ENCODE measurements at places on chromosomes 5 and 9.

DNA sequence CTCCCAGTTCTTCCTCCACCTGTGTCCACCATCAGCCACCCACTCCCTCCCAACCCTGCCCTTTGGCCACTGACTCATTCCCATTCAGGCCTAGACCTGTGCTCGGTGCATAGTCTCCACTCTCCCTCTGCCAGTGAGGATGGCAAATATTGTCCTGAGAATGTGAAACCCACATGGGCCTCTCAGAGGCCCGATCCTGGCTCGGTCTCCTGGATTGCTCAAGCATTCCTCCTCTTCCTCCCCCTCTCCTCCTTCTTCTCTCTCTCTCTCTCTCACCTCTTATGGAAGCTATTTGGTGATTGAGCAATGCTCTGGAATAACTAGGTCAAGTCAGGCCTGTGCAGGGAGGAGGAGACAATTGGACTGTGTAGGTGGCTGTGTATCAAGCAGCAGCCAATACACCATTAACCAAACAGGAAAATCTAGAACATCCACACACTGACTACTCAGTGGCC is 99.9 kb downstream of the KLF4 start:
- DNase-seq: no peak

- DNase-seq: no peak
These were observed 70.3 kb downstream of the SH3RF2 start for GRCh38 chr5:146006470-146007190.

- DNase-seq: no peak
These were observed 116.8 kb downstream of the RGS3 start for GRCh38 chr9:113580041-113580953.

DNA sequence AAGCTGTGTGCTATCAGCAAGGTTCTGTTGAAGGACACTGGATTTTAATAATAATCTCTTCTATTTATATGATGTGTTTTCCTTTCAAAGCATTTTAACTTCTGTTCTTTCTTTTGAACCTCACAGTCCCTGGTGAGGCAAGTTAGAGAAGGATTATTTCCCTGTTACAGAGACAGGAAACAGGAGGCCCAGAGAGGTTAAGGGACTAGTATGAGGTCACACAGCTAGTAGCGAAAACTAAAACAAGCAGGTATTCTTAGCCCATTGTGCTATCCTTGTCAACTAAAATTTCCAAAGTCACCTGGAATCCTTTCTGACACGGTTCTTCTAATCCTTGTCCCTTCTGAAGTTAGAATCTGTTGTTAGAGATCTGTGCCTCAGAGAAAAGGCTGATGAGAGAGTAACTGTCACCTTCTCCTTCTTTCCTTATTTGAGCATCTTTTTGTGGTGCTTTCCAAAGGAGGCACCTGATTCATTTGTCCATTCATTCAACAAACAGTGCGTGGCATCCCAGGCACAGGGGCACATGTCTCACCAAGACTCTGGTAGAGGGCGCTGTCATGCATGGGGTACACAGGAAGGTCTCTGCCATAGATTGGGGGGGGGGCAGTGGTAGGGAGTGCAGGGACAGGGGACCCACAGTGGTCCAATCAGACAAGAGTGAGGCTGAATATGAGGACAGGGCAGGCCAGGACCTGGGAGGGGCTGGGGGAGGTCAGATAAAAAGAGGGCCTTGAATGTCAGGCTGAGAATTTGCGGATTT is 61.5 kb downstream of the CRB2 start:
- DNase-seq: no peak

- no peak for DNase-seq
These were observed 90.3 kb upstream of the CER1 start for GRCh38 chr9:14812806-14813205.

DNA sequence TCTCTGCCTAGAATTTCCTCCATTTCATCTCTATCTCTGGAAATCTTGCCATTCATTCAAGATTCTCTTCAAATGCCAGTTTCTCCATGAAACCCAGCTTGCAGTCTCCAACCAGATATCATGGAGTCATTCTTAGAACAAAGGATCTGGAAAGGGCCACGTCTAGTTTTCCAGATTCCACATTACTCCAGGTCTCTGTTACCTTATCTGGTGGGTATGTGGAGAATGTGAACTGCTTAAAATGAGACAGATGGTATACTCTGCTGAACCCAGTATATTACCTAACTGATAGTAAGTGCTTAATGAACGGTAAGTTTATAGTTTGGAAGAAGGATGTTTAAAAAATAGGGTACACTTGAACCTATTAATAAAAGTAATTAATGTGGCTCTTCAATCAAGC is 52.3 kb upstream of the ZSWIM6 start:
- no peak for DNase-seq

GRCh38 chr9:104885818-104886709 is 41.9 kb downstream of the ABCA1 start:
- DNase-seq: no peak

GRCh38 chr5:14597080-14597479 is 15.5 kb downstream of the OTULINL start:
- no peak for DNase-seq

DNA sequence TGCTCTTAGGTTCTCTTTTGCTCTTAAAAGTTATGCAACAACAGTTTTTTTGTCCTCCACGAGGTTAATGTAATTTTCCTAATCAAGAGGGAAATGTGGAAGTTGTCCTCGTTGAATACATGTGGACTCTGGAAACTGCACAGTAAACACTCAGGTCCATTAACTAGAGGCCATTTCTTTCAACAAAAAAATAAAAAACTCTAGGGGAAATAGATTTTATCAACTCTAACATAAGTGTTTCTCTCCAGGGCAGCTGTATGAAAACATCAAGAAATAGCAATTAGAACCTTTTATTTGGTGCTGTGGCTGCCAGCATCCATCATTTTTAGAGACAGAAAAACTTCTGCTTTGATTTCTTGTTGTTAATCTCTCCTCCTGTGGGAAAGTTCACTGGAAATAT is 288.6 kb downstream of the ICE1 start:
- DNase-seq: no peak

- DNase-seq: no peak
These were observed 57.3 kb upstream of the FNIP1 start for GRCh38 chr5:131854134-131854533.

DNA sequence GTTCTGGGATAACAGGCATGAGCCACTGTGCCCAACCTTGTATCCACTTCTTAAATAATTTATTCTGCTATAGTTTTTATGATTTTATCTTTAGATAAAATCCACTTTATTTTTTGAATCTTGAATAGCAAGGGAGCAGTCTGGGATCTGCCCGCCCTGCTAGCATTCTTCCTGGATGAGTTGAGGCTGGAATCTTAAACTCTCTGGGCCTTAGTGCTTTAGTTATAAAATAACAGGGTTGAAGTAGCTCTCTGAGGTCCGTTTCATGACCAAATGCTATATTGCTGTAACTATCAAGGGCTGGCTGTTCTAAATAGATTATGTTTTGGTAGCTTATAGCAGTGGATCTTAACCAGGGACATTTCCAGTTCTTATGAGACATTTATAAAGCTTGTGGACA is 20.8 kb downstream of the ACER2 start:
- no peak for DNase-seq

- DNase-seq: no peak
These were observed 95.4 kb upstream of the DAB2 start for GRCh38 chr5:39520232-39520572.

GRCh38 chr9:125549891-125550885 is 156.8 kb downstream of the MAPKAP1 start:
- DNase-seq: no peak

GRCh38 chr9:30677221-30677620 is 1707.2 kb upstream of the ACO1 start:
- no peak for DNase-seq

DNA sequence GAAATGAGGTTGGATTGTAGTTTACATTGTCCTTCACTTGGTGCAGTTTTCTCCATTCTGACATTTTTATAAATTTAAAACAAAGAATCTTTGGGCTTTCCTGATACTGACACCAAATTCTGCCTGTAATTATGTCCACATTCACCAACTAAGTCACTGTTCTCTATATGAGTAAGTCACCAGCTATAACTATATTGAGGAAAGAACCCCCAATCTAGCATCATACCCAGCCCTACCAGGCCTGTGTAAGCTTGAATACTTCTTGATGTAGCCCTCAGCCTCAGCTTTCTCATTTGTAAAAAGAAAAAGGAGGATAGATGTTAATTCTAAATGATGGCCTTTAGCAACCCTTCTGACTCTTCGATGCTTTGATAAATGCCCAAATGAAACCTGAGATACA is 112.7 kb upstream of the FST start:
- no peak for DNase-seq

- DNase-seq: no peak
These were observed 189.5 kb downstream of the BRINP1 start for GRCh38 chr9:119179701-119180100.

GRCh38 chr9:70318002-70318401 is 59.2 kb downstream of the SMC5 start:
- no peak for DNase-seq

- no peak for DNase-seq
These were observed 2.6 kb upstream of the IQGAP2 start for GRCh38 chr5:76400466-76400865.

- DNase-seq: no peak
These were observed 36.4 kb upstream of the F2RL1 start for GRCh38 chr5:76782444-76782843.

GRCh38 chr5:10555277-10555684 is 8.6 kb upstream of the ANKRD33B start:
- DNase-seq: no peak

DNA sequence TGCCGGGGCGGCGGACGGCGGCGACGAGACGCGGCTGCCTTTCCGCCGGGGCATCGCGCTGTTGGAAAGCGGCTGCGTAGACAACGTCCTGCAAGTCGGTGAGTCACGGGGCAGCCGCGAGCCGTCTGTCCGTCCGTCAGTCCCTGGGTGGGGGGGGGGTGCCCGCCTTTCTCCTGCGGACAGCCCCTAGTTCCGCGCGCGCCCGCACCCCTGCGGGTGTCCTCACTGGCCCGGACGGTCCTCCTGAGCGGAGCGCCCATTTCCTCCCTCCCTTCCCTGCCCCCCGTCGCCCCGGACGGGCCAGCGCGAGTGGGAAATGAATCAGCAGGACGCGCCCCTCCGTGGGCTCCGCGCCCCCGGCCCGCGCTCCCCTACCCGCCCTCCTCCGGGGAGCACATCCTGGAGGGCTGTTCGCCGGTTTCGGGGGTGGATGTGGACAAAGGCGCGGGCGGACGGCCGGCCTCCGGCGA is 828 bp downstream of the ZSWIM6 start:
- no peak for DNase-seq

DNA sequence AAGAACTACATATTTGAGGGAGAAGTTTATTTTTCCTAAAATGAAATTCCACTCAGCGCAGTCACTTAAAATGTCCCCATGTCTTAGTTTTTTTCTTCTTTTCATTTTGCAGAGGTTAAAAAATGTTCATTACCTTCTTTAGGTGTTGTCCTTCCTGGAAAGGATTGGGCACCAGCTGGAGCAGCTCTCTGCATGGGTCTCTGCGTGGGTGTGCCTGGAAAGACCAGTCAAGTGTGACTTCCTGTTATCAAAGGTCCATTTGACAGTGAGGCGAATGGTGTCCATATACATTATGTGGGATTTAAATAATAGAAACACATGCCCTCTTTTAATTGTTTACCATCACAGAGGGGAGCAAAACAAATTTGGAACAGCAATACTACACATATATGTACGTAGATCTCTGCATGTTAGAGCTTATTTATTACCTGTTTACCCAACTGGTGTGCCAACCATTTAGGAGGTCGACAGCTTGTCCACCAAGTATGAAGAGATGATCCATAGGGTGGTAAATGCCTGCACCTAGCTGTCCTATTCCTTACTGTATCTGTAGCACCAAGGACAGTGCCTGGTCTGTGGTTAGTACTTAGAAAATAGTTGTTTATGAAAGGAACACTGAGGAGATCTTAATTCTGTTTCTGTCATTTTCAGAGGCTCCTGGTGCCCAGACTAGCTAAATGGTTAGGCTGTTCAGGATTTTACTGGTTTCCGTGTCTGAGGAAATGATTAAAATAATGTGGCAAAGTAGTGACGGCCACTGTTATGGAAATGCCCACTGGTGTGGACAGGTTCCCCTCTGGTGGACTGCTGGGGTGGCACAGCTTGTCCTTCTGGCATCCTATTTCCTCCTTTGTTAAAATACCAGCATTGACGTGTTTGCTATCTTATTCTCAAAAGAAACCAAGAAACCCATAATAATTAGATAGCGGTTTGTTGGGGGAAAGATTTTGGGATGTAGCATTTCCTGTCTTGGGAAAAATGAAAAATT is 200.4 kb downstream of the MAST4 start:
- no peak for DNase-seq

DNA sequence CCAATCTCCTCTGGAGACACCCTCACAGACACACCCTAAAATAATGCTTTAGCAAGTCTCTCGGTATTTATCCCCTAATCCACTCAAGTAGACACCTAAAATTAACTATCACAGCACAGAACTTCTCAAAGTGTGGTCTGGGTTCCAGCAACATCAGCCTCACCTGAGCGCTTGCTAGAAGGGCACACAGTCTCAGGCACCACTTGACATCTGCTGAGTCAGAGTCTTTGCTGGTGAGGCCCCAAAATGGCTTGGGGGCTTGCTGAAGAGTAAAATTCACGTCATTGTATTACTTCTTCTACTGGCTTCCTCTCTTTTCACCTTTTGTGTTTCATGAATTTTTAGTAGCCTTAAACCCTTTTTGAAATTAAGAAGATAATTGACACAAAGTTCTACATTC is 9.0 kb downstream of the FOXB2 start:
- no peak for DNase-seq

DNA sequence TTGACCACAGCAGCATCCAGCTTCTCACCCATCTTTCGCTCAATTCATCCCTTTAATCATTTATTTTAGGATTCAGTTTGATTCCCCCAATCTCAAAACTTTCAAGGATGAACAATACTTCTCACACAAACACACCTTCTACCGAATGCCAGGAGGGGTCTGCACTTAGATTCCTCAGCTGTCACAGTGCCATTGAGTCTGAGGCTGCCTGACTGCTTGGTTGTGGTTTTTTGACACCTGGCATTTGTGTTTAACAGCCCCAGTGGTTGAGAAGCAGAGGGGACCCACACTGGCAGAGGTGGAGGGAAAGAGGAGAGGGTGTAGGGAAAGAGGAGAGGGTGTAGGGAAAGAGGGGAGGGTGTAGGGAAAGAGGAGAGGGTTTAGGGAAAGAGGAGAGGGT is 54.9 kb downstream of the PALM2AKAP2 start:
- DNase-seq: no peak

DNA sequence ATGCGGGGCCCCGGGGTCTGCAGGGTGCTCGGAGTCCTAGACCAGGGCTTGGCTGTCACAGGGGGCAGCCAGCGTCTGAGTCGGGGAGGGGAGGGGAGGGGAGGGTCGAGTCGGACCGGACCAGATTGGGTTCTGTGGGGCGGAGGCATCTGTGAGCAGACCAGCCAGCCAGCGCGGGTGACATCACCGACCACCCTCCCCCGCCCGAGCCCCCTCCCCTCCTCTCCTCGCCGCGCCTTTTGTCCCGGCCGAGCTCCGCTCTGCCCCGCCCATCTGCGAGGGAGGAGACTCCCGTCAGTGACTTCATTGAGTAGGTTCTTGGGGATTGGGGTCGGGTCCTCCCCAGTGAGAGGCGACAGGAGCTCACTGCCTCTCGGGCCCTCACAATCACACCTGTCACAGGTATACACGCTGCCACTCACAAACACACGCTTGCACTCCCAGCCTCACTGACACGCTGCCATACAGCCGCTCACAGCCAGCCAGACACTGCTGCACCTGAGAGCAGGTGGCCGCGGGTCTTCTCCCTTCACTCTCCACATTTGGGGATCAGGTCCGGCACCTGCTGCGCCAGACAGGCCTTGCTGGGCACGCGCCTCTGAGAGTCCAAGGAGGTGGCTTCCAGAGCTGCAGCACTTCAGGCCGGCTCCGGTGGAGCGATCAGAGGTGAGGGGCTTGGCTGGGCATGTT is 546 bp downstream of the DNAJB5 start:
- DNase-seq: peak; percentile 53

- no peak for DNase-seq
These were observed 8.3 kb downstream of the HSD17B3 start for GRCh38 chr9:96293498-96294158.
